ENCODE measurements at places on chromosomes 1 and 21. TPM values are rescaled to one million over a fixed set of nuclear protein-coding genes. Genes with fewer than 3 reads are reported as not detected.

The WNT3A gene
- 0.36 TPM for polyA plus RNA-seq

The LCE2B gene
- not detected for polyA plus RNA-seq

The UBXN10 gene
- 5.6 TPM for polyA plus RNA-seq

The OLFM3 gene
- 27.1 TPM for polyA plus RNA-seq

The SLAMF7 gene
- polyA plus RNA-seq = 0.38 TPM

The PDE4B gene
- 11.1 TPM for polyA plus RNA-seq

The LCE1C gene
- not detected for polyA plus RNA-seq
